Daoy (cell line): ENCODE measurements at places on chromosomes 2 and 18. TPM values are rescaled to one million over a fixed set of nuclear protein-coding genes. Genes with fewer than 3 reads are reported as not detected.

Gene IGFBP5
- 2.9 and 3.5 TPM in 2 replicates for total RNA-seq

GRCh38 chr2:131093696-131094462 is 619 bp upstream of the FAM168B start:
- no peak for DNase-seq

Gene OXER1
- total RNA-seq, result not detected in 2 replicates

DNA sequence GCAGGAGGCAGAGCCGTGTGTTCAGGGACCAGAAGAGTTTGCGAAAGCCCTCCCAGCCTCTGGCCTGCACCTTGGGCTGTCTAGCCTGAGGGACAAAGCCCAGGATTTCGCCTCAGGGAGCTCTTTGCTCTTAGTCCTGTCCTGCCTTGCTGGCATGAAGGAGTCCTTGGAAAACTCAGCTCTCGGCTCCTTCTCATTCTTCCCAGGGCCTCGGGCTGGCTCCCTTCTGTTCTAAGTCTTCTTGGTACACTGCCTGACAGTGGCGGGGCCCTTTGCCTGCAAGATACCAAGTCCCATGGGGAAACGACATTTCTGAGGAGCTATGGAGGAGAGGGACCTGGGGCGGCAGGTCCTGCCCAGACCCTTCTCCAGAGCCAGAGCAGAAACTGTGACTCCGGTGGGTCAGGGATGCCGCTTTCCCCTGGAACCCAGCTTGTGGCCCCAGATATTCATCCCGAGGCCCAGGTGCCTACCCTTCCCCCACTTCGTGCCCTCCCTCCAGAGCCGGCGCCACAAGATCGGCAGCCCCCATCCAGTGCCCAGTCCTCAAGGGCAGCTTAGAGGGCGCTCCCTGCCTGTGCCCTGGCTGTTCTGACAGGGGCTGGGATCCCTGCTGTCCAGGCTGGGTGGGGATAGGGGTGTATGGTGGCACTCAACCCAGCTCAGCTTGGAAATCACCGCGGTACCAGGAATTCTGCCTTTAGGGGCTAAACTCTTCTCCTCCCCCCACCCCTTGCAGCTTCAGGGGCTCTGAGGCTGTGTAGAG is 5.5 kb upstream of the CYP26B1 start:
- DNase-seq, result no peak

- DNase-seq, result peak; percentile 20
Observed at GRCh38 chr2:229409751-229410181, 138.7 kb upstream of the PID1 start.

GRCh38 chr2:77813599-77813998 is 291.4 kb upstream of the LRRTM4 start:
- no peak for DNase-seq

Gene CGREF1
- 3.4 and 8.6 TPM in 2 replicates for total RNA-seq

Gene WDR54
- total RNA-seq, result 62.2 and 68.1 TPM in 2 replicates

GRCh38 chr18:33269223-33269622 is 171.3 kb downstream of the CCDC178 start:
- no peak for DNase-seq

- no peak for DNase-seq
Observed at GRCh38 chr2:142668420-142668819, 209.0 kb upstream of the KYNU start.

DNA sequence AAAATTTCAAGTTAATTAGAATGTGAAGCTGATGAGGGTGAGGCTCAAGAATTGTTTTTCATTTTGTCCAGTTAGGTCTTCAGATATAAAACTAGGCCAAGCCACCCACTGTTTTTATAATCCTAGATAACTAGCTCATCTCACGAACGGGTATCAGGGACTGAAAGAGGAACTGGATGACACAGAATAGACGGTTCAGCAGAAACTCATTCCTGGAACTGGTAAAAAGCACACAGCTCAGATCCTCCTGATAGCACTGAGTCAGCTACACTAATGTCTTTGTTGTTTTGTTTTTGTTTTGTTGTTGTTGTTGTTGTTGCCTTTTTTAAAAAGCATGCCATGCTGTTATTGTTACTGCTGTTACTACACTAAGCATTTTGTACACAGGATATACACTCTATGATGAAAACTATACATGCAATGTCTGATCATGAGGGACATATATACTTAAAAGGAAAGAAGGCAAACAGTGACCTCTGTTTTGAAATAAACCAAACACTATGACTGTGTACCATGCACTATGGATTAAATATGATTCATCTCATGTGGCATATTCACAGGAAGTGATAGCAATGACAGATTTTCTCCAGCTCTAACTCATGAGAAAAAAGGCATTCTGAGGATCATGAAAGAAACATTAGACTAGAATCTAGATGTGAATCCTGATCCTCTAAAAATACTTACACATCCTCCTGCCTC is 437.6 kb downstream of the NCKAP5 start:
- DNase-seq, result peak; percentile 9

Gene KRTCAP3
- not detected in 2 replicates for total RNA-seq

DNA sequence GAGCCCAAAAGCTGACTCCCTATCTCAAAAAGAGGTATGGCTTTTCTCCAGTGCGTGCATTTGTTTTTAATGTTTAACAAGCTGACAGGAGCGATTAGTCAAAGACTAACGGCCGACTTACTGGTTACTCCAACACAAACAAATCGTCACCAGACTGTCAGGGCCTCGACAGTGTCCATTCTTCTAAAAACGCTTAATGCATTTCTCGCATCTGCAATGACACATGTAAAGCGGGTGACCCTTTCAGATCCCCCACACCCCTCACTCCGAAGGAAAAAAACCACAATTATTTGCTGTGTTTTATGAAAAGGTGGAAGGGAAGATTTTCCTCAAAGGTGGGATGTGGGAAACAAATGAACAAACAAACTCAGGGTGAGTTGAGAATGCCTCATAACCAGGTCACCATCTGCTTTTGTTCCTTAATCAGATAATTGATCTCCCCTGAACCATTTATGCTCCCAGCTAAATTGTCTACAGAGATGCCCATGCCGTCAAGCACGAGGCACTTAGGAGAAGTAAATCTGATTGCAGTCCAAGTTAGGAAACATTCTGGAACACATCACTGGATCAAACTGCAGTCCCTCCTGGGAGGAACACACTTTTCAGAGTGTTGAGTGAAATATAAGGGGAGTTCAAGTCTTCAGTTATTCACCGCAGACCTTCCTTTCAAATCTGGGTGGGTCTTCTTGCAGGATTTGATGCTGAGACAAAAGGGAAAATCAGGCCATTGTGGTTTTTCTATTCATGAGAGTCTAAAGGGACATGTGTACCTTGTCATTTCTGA is 340.8 kb downstream of the CMPK2 start:
- no peak for DNase-seq

DNA sequence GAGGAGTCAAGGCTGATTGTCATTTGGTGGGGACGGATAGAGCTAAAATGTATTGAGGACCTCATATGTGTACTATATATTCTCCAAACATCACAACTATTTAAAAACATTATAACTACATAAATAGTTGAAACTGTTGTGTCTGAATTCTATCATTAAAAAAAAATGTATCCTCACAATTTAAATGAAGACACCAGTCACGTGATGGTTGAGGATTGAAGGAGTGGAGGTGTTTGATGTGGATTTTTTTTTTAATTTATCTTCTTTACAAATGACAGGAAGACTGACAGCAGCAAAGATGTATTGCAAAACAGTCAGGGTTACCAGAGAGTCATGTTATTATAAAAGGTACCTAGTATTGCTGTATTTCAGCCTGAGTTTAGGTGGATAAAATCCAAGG is 30.0 kb downstream of the GNAL start:
- no peak for DNase-seq

Gene ABCG5
- not detected in 2 replicates for total RNA-seq

GRCh38 chr2:200761266-200761665 is 50.4 kb upstream of the BZW1 start:
- peak; percentile 52 for DNase-seq

Gene RHOB
- total RNA-seq, result 115 and 121 TPM in 2 replicates

DNA sequence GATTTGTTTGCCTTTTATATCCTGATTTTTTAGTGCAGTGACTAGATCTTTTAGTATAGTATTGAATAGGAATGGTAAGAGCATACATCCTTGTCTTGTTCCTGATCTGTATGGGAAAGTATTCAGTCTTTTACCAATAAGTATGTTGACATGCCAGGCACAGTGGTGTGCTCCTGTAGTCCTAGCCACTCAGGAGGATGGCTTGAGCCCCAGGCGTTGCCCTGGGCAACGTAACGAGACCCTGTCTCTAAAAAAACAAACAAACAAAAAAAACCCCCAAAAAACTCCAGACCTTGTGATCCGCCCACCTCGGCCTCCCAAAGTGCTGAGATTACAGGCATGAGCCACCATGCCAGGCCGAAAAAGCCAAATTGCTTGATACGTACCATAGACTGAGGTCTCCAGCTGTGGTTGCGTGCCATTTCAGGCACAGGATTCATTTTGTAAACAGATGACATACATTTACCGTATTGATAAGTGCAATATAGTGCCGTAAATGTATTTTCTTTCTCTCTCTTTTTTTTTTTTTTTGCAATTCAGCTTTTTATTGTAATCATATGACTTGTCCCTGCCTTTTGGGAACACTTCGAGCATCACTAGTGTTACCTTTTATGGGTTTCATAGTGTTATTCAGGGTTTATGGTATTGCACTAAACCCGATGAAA is 18.5 kb downstream of the BIRC6 start:
- DNase-seq, result no peak
